ENCODE measurements at places on chromosomes 11 and 22.

- DNase-seq = no peak
Measured at GRCh38 chr11:11245453-11245852, 107.6 kb downstream of the CSNK2A3 start.

- no peak for DNase-seq
Measured at GRCh38 chr22:19483481-19484244, 3.9 kb downstream of the CDC45 start.

DNA sequence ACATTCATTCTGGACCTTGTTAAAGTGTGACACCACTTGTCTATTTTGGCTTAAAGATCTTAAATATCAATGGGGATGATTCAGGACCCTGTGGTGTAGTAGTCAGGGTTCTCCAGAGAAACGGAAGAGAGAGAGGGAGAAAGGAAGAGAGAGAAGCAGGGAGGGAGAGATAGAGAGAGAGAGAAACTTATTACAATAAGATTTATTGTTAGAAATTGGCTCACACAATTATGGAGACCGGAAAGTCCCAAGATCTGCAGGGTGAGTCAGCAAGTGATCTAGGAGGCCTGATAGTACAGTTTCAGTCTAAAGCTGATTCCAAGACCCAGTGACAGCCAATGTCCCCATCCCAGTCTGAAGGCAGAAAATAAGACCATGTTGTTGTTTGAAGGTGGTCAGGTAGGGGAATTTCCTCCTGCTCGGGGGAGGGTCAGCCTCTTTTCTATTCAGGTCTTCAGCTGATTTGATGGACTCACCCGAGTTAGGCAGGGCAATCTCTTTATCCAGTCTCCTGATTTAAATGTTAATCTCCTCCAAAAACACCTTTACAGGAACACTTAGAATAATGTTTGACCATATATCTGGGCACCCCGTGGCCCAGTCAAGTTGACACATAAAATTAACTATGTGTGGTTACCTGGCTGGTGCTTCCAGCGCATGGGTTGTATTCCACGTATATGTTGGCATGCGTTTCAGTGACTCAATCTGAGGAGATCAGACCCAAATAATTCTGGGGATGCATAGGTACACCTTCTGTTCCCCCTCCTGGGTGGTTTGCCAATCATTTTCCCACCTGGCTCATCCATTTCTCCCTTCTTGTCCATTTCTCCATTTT lies 1350.5 kb downstream of the TBC1D22A start:
- DNase-seq = no peak

- DNase-seq = no peak
Measured at GRCh38 chr22:22430111-22430820, 78.3 kb downstream of the ZNF280B start.

DNA sequence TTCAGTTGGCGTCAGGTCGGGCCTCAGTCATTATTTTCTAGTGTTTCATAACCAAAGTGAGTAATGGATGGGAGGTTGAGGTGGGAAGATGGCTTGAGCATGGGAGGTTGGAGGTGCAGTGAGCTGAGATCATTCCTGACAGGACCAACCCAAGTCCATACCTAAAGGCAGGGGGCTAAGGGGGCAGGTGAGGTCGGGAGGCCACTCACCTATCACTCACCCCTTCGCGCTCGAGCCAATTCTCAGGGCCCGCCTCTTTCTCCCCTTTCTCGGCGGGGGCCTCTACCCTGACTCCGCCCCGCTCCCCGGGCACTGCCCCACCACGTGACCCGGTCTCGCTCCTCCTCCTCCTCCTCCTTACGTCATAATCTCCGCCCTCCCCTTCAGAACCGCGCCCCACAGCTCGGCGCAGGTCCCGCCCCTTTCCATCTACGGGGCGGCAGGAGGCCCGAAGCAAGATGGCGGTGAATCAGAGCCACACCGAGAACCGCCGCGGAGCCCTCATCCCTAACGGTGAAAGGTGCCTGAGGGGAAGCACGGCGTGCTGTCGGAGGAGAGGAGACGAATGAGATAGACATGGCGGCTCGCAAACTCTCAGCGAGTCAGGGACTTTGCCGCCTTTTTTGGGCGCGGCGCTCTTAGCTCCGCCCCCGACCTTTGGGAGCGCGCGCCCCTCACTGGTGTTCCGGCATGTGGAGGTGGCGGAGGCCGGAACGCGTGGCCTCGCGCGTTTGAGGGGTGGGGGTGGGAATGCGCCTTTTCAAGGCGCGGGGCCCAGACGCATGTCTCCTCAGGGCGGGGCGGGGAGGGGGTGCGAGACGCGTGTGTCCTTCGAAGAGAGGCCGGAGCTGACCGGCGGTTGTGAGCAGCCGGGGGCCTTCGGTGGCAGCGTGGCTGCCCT lies at the start of gene WBP2NL:
WBP2NL (plus strand) TSS at position 428 of the 901 bp plus-strand sequence; CDS start at position 459, 31 bp downstream.
- DNase-seq = no peak

GRCh38 chr22:19549428-19549827 lies 25.2 kb upstream of the CLDN5 start:
- no peak for DNase-seq

- DNase-seq = no peak
Measured at GRCh38 chr22:25554689-25555088, 9.8 kb upstream of the GRK3 start.

- peak; percentile 26 for DNase-seq
Measured at GRCh38 chr11:64088162-64089026, 52.7 kb downstream of the FLRT1 start.

DNA sequence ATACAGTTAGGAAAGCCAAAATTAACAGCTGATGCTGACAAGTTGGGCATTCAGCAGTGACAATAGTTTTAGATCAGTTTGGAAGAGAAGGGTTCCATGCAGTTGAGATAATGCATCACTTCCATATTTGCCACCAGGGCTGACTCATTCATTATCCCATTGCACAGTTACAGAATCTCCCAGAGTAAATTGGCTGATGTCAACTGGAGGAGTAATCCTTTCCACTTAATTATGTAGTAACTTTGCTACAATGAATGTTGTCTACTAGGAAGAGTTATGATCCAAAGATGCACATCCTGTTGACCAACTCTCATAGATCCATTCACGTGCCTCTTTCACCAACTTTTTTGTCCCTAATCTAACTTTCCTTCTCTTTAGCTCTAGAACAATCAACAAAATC lies 123.3 kb upstream of the LUZP2 start:
- no peak for DNase-seq

- DNase-seq = no peak
Measured at GRCh38 chr22:46062971-46063631, 86.1 kb upstream of the WNT7B start.

DNA sequence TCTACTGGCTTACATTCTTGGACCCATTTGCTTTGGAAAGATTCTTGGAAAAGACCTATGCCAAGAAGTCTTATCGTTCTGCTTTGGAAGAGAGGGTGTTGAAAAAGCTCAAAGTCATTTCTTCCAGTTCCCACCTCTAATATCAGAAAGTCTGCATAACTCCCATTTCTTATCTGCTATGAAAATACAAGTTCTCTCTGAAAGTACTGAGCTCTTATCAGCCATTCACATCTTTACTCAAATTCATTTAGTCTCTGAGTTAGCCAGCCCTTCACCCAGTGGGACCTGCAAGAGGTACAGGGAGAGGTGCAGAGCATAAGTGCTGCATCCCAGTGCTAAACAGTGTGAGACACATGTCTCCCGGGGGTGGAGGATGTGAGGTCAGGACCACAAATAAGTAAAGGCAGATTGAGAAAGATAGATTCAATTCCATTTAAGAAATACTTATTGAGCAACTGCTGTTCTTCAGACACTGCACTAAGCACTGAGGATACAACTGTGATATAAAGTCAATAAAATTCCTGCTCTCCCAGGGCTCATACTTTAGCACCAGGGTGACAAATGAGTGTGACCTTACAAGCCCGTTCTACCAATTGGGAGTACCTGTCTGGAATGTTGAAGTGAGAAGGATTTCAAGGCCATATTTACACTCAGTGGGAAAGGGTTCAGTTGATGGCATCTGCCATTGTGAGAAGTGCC lies 76.7 kb downstream of the PISD start:
- DNase-seq = no peak

- DNase-seq = no peak
Measured at GRCh38 chr11:93844568-93844967, 5.8 kb downstream of the VSTM5 start.

- DNase-seq = peak; percentile 92
Measured at GRCh38 chr11:72411623-72412419, 22.5 kb downstream of the CLPB start.

- no peak for DNase-seq
Measured at GRCh38 chr11:95256321-95256779, 25.3 kb upstream of the SESN3 start.

DNA sequence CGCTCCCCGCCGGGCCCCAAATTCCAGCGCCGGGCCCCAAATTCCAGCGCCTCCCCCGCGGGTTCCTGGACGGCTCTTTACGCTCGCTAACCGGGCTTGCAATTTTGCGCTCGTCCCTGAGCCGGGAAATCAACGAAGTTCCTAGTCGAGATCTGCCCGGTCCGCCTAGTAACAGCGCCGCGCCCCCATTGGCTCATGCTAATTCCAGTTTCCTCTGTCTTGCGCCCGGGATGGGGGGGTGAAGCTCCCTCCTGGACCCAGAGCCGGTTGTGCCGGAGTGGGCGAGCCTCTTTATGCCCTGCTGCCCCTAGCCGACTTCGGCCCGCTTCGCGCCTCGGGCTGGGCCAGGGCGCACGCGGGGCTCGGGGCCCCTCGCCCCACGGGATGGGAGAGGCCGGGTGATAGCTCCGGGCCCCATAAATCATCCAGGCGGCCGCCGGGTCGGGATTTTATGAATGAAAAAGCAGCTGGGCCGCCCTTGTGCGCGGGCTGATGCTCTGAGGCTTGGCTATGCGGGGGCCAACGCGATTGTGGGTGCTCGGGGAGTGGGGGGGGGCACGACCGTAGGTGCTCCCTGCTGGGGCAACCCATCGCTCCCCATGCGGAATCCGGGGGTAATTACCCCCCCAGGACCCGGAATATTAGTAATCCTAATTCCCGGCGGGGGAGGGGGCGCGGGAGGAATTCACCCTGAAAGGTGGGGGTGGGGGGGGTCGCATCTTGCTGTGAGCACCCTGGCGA lies 1.8 kb upstream of the CCND1 start:
- DNase-seq = no peak

DNA sequence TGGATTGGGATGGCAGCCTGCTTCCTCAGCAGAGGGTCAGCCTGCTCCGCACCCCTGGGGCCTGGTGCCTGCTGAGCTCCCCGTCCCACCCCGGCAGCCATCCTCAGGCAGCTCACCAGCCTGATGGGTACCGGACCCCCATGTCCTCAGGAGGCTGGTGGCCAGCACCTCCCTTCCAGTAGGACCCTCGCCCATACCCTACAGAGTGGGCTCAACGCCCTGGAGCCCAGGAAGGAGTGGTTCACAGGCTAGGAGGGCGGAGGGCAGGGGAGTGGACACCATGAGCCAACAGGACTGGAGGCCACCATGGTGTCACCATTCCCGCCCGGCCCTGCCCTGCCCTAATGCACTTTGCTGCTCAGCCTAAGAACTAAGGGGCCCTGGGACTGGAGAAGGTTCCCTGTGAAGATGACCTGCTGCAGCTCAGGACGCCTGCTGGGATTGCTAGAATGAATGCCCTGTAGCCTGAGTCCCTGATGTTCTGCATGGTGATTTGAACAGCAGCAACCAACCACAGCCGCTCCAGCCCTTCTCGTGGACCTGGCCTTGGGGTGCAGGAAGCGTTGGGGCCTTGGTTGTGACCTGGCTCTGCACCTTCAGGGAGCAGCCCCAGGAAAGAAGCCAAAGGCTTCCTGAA lies 1080.8 kb downstream of the BRD1 start:
- no peak for DNase-seq

DNA sequence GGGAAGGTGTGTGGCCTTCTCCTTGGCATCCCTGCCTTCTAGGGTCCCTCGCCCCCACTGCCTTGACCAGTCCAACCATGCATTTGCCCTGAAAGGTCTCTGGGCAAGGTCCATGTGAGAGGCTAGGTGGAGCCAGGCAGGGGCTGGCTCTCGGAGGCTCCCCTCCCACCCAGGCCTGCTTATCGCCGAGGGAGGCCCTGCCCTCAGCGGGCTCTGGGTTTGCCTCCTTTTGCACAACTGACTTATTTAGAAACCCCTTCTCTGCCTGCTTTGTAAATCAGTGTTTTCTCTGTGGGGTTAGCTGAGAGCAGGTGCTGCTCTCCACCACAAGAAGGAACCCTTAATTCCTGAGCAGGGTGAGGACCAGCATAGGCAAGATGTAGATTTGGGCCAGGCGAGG lies 47.7 kb downstream of the CD82 start:
- DNase-seq = no peak

GRCh38 chr22:44930711-44931035 lies 79.1 kb downstream of the PHF21B start:
- no peak for DNase-seq

DNA sequence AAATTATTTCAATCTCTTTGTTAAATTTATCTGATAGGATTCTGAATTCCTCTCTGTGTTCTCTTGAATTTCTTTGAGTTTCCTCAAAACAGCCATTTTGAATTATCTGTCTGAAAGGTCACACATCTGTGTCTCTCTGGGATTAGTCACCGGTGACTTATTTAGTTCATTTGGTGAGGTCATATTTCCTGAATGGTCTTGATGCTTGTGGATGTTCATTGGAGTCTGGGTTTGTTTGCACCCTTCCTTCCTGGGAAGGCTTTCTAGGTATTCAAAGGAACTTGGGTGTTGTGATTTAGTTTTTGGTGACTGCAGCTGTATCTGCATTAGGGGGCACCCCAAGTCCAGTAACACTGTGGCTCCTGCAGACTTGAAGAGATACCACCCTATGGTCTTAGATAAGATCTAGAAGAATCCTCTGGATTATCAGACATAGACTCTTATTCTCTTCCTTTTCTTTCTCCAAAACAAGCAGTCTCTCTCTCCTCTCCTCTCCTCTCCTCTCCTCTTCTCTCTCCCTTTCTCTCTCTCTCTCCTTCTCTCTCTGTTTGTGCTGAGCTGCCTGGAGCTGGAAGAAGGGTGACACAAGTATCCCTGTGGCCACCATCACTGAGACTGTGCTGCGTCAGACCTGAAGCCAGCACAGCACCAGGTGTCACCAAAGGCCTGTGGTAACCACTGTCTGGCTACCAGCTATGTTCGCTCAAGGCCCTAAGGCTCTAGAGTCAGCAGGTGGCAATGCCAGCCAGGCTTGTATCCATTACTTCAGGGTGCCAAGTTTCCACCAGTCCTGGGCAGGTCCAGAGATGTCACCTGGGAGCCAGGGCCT lies 3.3 kb upstream of the HEPN1 start:
- no peak for DNase-seq

GRCh38 chr22:42342426-42343120 lies 72.1 kb upstream of the TCF20 start:
- no peak for DNase-seq

- no peak for DNase-seq
Measured at GRCh38 chr11:95111923-95112540, 22.4 kb downstream of the ENDOD1 start.

DNA sequence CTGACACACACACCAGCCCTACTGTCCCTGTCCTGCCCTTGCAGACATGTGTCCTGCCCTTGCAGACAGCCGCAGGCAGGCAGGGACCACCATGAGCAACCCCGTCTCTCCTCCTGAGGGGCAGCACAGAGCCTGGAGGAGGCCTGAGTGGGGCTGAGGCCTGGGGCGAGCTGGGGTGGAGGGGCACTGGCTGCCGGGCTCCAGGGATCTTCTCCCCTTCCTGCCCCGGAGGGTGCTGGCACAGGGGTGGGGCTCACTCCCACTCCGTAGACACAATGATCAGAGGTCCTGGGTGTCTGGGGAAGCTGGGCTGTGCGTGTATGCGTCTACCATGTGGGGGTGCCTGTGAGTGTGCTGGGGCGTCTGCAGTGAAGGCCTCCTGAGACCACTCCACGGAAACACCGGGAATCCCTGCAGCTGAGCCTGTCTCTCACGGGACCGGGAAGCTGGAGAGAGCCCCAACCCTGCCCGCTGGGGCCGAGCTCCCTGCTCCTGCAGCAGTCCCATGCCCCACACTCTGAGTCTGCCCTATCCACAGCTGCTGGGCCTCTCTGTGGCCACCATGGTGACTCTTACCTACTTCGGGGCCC lies 588 bp downstream of the TSPAN32 start:
- DNase-seq = no peak

All from NCI-H1694 treated with DMSO at 0.1 percent for 48 hours (cell line).